NCI-H345 (cell line): ENCODE measurements at places on chromosomes 2 and 18.

GRCh38 chr18:77157312-77157711 is 24.7 kb upstream of the MBP start:
- DNase-seq: no peak

DNA sequence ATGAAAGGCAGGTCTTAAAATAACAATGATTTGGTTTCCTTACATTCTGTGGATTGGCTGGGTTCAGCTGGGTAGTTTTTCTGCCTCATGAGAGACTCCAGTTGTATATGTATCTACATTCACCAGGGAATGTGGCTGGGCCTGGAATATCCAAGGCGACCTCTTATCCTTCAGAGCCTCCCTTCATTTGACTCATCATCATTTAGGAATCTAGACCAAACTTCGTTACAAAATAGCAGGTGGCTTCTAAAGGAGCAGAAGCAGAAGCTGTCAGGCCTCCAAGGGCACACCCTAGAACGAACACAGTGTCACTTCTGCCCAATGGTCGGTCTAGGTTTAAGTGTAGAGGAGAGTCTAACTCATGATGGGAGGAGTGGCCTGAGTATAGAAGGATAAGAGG is 204.2 kb downstream of the EN1 start:
- DNase-seq: no peak

- no peak for DNase-seq
Measured at GRCh38 chr2:6452702-6453481, 412.8 kb downstream of the CMPK2 start.

GRCh38 chr2:86027196-86027921 is 78.3 kb downstream of the POLR1A start:
- DNase-seq: no peak

DNA sequence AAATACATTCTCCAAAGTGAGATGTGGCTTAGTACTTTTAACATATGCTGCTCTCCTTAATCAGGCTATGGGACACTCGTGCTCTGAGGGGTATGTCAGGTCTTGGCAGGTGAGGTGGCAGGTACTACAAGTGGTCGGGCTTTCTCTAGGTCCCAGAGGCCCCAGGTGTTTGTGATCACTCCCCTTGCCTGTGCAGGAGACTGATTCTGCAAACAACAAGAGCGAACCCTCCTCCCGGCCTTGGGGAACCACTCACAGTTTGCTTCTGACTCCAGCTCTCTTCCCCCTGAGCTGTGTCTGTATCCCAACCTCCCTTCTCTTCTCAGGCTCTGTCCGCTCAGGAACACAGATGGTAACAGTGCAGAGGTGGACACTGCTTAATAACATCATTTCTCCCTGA is 48.1 kb downstream of the ATOH8 start:
- no peak for DNase-seq

GRCh38 chr2:164948540-164948939 is 6.8 kb downstream of the SLC38A11 start:
- DNase-seq: no peak

DNA sequence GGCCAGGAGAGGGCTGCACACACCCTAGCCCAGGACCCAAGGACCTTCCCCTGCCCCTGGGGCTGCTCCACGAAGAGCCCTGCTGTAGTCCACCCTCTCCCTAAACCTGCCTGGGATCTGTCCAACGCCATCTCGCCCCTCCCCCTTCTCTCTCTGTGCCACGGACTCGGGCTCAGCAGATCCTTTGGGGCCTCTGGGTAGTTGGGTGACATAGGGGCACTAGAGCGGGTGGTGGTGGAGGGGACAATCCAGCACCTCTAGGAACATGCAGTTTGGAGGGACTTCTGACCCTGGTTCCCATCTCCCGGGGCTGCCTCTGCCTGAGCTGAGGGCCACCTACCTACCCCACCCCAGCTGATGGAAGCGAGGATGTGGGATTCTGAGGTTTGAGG is 7.3 kb upstream of the CRYBA2 start:
- DNase-seq: peak; percentile 49

GRCh38 chr2:235694721-235695601 is 201.1 kb downstream of the AGAP1 start:
- DNase-seq: no peak

DNA sequence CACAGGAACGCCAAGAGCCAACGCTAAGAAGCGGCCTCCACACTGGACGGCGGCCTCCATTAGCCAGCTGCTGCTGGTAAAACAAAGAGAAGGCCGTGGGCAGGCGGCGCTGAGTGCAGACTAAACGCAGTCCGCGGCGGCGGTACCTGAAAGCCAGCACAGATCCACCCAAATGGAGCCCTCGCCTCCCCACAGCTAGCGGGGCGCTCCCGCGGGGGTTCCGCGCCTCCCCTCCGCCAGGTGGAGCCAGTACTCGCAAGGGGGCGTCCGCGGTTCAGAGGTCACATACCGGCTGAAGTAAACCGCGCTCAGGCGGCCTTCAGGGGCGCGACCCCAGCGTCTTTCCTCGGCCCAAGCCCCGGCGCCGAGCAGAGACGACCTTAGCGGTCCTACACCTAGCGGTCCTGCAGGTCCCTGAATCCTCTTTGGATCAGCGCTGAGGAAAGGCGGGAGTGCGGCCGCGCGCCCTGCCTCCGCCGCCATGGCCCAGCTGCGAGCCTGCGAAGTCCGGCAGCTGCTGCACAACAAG is 293.1 kb upstream of the ERBB4 start:
- no peak for DNase-seq

DNA sequence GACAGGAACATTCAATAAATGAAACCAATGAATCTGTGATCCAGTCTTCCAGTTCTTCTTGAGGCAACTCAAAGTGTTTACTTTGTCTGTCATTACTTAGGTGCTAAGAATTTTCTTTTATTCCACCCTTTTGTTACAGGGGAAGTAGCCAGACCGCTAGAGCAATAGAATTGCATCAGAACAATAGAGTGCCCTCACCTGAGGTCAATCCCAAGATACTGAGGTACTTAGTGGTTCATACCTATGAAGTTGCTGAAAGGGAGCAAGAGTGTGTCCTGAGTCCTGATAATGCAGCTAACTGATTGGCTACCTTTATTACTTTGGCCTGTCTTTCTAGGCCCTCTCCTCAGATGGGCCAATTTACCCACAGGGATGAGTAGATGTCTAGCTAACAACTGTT is 359.4 kb upstream of the KCNH7 start:
- DNase-seq: no peak

DNA sequence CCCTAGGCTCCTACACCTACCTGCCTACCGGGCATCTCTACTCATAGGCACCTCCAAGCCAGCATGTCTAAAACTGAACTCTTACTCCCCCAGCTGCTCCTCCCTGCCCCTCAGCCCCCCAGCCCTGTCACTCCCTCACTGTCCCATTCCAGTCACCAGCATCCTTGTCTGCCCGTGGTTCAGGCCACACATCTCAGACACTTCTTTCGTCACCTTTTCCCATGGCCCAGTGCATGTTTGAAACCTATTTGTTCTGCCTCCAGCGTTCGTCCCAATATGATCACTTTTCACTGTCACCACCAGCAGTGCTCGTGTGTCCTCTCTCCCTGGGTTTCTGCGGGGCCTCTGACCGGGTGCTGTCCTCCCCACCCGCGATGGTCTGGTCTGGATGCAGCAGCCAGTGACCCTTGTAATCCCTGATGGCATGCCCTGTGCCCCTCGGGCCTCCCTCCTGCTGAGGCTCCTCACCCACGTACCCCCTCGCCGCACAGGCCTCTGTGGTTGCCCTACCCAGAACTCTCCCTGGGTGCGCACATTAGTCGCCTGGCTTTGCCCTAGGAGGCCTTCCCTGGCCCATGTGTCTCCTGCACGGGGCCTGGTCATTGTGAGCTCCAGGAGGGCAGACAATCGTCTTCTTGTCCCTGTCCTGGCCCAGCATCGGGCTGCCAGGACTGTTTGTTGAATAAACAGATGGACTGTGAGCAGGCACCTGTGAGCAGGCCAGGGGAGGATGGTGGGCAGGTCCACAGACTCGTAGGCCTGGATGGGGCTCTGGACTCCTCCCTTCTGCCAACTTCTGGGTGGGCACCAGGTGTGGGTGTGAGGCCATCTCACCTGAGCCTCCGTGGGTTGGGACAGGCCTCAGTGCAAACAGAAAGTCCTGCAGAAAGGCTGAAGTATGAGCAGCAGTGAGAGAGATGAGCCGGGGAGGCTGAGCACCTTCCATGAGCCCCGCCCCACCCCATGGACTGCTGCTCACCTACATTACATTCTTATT is 15.5 kb downstream of the LDLRAD4 start:
- DNase-seq: no peak

DNA sequence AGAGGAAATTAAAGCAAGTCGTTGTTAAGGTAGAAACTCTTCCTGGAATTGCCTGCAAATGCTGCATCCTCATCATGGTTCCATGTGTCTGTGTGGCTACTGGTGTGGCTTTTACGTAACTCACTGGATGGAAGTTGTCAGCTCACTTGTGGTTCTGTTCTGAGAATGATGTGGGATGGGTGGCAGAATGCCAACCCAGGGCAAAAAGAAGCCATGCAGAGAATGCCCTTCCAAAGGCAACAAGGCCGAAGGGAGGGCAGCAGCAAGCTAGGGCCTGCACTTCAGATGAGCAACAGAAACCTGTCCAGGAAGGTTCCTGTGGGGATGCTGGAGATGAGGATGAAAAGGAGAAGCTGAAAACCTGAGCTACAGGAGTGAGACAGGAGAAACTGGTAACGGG is 10.4 kb upstream of the NAPG start:
- DNase-seq: no peak

DNA sequence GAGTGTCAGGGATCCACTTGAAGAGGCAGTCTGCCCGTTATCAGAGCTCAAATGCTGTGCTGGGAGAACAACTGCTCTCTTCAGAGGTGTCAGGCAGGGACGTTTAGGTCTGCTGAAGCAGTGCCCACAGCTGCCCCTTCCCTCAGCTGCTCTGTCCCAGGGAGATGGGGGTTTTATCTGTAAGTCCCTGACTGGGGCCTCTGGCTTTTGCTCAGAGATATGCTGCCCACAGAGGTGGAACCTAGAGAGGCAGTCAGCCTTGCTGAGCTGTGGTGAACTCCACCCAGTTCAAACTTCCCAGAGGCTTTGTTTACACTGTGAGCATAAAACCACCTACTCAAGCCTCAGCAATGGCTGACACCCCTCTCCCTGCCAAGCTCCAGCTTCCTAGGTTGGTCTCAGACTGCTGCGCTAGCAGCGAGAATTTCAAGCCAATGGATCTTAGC is 38.1 kb downstream of the PLEK start:
- no peak for DNase-seq

GRCh38 chr2:160474319-160474645 is 19.3 kb downstream of the RBMS1 start:
- no peak for DNase-seq
